ENCODE measurements at places on chromosomes 2 and 18.

- no peak for DNase-seq
These were observed 38.2 kb upstream of the MGAT4A start for GRCh38 chr2:98769114-98769476.

GRCh38 chr2:230592775-230593174 lies 119.9 kb upstream of the CAB39 start:
- no peak for DNase-seq

- DNase-seq = no peak
These were observed 68.1 kb downstream of the LAMA3 start for GRCh38 chr18:23757437-23757733.

DNA sequence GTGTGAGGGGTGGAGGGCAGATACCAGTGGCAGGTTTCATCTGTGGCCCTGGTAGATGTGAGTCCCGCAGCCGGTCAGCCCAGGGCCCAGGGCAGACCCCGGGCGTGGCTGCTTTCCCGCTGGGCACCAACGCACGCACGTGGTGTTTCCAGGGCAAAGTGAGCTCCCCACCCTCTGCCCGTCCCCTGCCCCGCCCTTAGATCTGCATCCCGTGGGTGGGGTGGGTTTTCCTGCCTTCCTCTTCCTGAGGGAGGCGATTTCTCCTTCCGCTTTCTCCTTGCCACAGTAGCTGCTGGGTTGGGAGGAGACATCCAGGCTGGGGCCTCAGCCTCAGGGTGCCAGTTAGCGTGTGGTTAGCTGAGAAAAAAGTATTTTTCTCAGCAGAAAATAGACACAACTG lies 49.6 kb downstream of the ODC1 start:
- no peak for DNase-seq

All from posterior cingulate gyrus (tissue), 11 donors.